ENCODE measurements at places on chromosomes 2 and 18.

GRCh38 chr2:13056259-13056843 lies 339.6 kb downstream of the TRIB2 start:
- DNase-seq = no peak

GRCh38 chr2:11327871-11328270 lies 16.6 kb downstream of the ROCK2 start:
- no peak for DNase-seq

DNA sequence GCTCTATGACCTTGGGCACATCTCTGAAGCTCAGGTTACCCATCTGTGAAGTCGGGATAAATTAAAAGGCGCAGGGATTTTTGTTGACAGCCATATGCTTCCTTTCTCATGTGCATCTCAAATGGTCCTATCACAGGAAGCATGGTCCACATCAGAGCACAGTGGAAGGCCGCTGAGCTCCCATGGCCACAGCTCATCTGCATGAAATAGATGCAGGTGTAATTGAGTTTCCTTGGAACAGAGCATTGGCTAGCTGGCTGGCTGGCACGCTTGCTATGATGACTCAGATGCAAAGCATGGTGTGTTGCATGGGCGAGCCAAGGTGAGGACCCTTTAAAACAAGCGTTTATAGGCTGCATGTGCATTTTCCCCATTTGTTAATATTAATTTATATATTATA lies 79.3 kb downstream of the TXNL1 start:
- DNase-seq = no peak

DNA sequence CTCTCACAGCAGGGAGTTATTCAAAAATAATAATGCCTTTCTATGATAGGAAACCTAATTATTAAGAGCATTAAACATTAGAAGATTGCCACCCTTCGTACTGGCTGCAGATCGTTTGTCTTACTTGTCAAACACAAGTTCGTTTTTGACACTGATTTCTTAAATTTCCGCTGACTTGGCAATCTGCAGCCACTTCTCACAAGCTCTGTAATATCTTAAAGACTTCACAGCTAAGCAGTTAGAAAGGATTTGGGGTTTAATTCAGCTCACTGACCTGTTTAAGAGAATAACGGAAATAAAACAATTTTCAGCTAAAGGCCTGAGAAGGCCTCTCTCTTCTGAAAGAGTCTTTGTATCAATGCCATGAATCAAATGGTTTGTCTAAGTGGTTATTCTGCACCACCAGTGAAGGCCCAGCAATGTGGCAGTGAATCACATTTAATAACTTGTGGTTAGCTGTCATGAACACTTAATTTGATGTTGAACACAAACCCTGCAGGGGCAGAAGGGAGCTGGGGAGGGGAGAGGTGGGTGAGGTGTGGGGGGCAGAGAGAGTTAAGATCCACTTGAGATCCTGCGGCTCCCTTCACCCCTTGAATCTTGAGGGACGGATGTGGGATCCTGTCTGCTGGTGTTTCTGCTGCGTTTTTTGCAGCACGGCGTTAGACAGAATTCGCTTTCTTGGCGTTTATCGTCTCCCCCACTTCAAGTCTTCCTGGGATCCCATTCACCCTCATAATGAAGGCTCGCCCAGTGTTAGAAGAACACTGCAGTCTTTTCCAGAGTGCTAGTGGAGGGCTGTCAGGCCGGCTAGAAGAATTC lies 145.4 kb upstream of the SATB2 start:
- no peak for DNase-seq

DNA sequence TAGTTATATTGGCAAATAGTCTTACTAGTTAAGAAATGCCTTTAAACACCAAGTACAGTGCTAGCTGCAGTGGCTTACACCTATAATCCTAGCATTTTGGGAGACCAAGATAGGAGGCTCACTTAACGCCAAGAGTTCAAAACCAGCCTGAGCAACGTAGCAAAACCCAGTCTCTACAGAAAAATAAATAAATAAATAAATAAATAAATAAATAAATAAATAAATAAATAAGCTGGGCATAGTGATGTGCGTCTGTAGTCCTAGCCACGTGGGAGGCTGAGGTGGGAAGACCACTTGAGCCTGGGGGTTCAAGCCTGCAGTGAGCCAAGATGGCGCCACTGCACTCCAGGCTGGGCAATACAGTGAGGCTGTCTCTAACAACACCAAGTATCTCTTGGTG lies 158.6 kb upstream of the ALPP start:
- DNase-seq = no peak

DNA sequence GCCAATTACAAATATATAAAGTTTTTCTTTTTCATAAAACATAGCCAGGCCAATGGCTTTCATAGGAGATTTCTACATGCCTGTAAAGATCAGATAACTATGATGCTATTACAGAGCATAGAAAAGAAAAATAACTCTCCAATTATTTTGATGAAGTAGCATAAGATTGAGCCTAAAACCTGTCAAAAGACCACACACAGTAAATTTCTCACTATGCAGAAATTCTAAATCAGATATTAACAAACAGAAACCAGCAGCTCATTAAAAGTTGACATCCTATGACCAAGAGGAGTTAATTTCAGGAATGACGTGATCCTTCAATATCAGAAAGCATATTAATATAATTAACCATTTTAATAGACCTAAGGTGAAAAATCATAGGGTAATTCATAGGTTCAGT lies 139.0 kb upstream of the PIEZO2 start:
- no peak for DNase-seq

GRCh38 chr2:219748671-219749570 lies 121.5 kb downstream of the SLC4A3 start:
- DNase-seq = no peak

DNA sequence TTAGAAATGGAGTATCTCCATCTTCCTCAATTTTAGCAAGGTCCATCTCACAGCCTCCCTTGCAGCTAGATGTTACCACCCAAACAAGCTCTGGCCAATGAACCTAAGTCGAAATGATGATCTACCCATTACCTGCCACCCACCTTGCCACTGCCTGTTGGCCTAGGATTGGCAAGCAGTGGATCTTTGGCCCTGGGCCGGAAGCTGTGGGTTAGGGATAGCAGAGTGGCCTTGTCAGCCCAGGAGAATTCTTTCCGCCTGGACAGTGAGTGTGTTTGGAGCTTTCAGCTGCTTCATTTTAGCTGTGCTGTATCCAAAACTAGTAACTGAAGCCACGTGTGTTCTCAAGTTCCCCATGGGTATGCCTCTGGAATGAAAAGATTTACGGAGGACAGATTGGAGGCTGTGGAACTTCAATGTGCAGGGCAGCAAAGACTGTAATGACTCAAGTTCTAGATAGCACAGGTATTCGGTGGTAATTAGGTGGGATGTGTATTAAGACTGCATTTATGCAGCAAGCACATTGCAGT lies 7.7 kb upstream of the PARD6G start:
- DNase-seq = no peak

All from CD4-positive, alpha-beta T cell treated with Interferon gamma for 1 hour (primary cell).